Femur (tissue), 1 donor: ENCODE measurements at places on chromosomes 12 and 14.

- no peak for DNase-seq
Measured at GRCh38 chr12:93205361-93205760, 172.4 kb upstream of the NUDT4 start.

DNA sequence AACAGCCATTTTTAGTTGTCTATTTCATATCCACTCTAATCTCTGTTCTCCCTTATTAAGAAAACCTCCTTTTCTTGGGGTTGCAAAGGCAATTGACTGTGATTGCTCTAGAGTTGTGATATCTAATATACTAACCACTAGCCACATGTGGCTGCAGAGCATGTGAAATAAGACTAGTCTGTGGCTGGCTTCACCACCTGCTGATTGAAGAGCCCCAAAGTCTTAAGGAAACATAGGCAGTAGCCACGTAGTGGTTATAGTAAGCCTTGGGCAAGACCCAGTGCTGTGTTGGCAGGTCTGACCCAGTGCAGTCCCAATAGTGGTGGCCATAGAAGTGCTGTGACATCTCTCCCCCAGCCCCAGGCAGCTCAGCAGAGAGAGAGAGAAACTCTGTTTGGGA lies 28.4 kb upstream of the ATP2B1 start:
- no peak for DNase-seq

DNA sequence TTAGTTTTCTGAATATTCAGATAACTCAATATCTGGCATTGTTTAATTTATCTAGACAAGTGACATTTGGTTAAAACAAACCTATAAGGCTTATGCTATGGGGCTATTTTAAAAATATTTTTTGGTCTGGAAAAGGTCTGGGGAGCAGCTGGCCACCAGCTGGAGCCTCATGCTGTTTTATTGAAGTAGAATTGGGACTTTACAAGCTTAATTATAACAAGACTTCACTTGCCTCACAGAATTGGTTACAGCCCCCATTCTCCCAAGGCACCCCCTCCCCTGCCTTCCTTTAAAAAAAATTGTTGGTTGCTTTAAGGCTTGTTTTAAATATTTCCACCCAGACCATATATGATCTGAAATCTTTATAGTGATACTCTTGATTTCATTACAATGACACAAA lies 453.9 kb downstream of the ADAMTS20 start:
- DNase-seq = no peak

- DNase-seq = no peak
Measured at GRCh38 chr12:60196366-60196765, 600.5 kb downstream of the SLC16A7 start.

DNA sequence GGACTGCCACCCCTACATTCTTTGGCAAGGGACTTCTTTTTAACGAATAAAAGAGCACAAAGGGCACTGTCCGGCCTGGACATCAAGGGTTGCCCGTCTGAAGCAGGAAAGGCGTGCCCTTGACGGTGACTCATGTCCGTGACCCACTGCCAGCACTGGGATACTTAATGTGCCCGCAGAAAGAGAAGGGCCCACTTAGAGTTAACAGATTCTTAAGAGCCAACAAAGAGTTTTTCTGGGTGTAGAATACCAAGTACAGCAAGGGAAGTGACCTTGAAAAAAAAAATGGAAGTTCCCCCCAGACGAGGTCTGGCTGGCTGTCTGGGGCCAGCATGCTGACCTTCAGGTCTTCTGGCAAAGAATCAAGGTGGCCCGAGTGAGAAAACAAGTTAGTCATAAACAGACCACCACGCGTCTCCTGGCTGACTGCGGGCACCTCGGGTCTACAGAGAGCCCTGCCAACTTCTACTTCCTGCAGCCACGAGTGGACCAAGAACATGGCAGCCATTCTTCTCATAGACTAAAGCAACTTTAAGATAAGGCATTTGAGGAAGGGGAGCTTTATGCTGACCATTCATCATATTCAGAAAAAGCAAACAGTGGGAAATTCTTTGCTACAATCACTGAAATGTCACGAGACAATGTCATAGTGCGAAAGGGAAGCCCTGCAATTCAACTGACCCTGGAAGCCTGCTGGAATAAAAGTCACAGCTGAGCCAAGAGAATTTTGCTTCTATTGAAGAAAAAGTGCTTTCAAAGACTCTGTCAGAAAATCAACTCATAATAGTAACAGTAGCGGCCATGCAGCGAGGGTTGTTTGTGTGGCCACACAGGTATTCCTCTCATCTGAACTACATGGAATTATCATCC lies 10.5 kb upstream of the SELPLG start:
- DNase-seq = no peak

GRCh38 chr12:5807514-5808219 lies 137.4 kb downstream of the ANO2 start:
- no peak for DNase-seq

DNA sequence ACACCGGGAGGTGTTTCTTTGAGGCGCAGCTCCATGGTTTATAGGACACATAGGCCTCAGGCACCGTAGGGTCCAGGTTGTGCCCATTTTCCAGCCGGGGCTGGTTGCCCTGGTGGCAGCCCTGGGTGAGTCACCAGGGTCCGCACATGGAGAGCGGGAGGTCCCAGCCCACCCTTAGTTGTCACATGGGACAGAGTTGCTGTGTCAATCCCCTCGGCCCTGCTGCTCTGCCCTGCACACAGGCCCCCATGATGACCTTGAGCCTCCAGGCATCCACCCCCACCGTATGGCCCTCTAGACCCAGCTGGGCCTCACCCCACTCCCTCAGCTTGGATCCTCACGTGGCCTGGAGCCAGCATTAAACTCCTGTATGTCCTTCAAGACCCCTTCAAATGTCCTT lies 7.7 kb downstream of the TRMT61A start:
- DNase-seq = no peak
